ENCODE measurements at places on chromosomes 16 and 17.

- DNase-seq, result no peak
Measured at GRCh38 chr16:4703906-4704305, 10.5 kb downstream of the NUDT16L1 start.

- DNase-seq, result no peak
Measured at GRCh38 chr16:88556294-88556988, 13.8 kb upstream of the ZC3H18 start.

GRCh38 chr16:70158261-70158939, 15.2 kb upstream of the CLEC18C start:
- DNase-seq, result no peak

- DNase-seq, result peak; percentile 15
Measured at GRCh38 chr16:70395345-70395901, 43.5 kb downstream of the ST3GAL2 start.

- DNase-seq, result no peak
Measured at GRCh38 chr16:10765772-10766171, 22.1 kb downstream of the NUBP1 start.

DNA sequence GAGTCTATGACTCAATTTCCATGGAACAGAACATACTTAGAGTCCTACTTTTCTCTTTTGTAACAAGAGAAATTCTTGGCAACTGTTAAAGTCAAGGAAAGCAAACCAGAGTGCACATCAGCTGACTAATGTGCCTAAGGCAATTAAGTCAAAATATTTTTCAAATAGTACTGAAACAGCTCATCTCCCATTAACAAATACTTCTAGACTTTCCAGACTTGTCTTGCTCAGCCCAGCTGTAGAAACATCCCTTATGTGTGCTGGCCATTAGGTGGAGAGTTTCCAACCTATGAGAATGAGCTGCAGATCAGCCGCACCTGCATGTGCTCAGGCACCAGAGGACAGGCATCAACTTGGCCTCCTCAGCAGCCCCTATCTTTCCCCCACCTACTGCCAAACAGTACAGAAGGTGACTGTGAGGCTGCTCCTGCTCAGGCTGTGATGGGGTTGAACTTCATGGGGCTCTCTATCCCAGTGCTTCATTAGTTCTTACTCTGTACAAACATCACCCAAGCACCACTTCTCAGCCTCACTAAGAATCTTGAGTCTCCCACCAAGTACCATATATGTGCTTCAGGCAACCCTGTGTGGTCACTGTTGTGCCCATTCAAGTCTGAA, 32.2 kb downstream of the TEX2 start:
- DNase-seq, result peak; percentile 35

- peak; percentile 24 for DNase-seq
Measured at GRCh38 chr16:63890081-63890480, 1231.8 kb downstream of the CDH11 start.

GRCh38 chr16:82935766-82936165, 309.0 kb downstream of the CDH13 start:
- DNase-seq, result no peak

GRCh38 chr17:42198897-42199296, 4.6 kb upstream of the GHDC start:
- no peak for DNase-seq

GRCh38 chr17:10513299-10514067, 4.9 kb downstream of the MYH1 start:
- DNase-seq, result no peak

- DNase-seq, result no peak
Measured at GRCh38 chr16:87461466-87461991, 31.3 kb downstream of the ZCCHC14 start.

GRCh38 chr16:80189476-80190175, 351.2 kb upstream of the DYNLRB2 start:
- DNase-seq, result no peak

- peak; percentile 11 for DNase-seq
Measured at GRCh38 chr17:49575679-49576087, at the start of gene NXPH3. NXPH3 (plus strand) TSS chr17:49575871; CDS start chr17:49576220, 349 bp downstream.

- no peak for DNase-seq
Measured at GRCh38 chr16:49213594-49213993, 68.0 kb downstream of the CBLN1 start.

DNA sequence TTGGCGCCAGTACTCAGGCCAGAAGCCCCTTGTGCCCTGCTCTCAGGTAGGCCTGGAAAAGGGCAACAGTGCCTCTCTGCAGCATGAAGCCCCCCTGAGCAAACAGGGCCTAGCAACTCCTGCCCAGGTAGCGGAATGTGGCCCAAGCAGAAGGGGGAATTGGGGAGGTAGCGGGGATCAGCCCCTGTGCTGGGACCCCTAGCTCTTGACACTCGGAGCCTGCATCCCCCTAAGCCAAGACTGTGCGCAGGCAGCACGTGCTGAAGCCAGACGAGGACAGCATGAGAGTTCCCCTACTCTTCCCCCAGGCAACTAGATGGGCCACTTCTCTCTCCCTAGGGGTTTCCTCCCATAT, 823 bp upstream of the CD2BP2 start:
- DNase-seq, result no peak

DNA sequence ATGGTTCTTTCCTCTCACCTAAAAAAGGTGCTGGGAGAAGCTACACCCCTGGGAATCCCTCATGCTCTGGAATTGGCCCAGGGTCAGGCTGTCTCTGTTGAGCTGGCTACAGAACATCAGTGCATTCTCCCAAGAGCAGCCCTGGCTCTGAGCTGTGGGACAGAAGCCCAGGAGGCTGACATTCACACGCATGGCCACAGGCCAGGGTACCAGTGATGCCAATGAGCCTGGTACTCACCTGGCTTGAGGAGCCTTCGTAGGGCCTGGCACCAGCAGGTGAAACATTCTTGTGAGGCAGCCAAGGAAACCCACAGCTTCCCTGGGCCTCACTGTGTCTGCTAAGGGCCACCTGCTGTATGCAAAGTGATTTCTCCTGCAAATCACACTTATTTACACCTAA, 121.7 kb upstream of the CCL2 start:
- no peak for DNase-seq

- DNase-seq, result no peak
Measured at GRCh38 chr17:31660684-31661083, 198.4 kb downstream of the COPRS start.

- no peak for DNase-seq
Measured at GRCh38 chr17:38705803-38706504, 881 bp downstream of the MLLT6 start.

GRCh38 chr16:73171380-73171779, 123.5 kb upstream of the ZFHX3 start:
- no peak for DNase-seq

DNA sequence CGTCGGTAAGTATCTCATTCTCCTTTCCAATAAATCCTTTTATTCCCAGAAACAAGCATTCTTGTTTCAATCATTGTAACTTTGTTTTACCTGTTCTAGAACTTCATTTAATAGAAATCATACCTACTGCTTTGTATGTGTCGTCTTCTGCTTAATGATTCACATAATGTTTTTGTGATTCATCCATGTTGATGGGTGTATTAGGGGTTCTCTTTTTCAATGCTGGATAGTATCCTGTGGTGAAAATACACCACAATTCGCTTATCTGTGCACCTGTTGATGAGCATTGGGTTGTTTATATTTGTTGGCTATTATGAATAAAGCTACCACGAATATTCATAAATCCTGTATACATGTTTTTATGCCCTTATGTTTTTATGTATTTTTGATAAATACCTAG, 703.2 kb downstream of the MAF start:
- DNase-seq, result no peak

DNA sequence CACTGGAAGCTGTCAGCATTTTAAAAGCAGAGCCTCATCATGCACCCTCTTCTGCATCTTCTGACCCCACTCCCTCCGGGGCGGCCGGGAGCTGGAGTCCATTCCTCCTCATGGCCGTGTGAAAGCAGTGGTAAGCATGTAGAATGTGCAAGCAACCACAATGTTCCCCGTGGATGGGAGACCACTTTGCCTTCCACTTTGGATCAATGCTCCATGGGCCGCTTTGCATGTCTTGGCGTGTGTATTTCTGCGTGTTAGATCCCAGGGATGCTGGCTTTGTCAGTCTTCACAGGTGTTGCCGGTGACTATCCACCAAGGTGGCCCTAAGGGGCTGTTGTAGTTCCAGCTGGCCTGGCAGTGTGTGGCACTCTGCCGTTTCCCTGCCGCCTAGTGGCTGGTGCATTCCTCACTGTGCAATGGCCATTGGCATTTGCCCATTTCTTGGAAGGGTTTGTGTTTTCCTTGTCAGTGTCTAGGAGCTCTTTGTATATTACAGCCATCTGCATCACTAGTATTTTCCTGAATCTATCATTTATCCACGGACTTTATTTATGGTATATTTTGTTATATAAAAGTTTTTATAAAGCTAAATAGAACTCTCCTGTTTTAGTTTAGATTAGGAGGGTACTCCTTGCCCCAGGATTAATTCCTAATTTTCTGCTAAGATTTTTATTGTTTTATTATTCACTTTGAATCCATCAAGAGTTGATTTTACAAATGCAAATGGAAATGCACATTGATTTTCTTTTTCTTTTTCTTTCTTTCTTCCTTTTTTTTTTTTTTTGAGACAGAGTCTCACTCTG, 5.8 kb upstream of the ALDH3A1 start:
- no peak for DNase-seq

- no peak for DNase-seq
Measured at GRCh38 chr16:84207251-84207650, 16.3 kb downstream of the ADAD2 start.

Measured in brain microvascular endothelial cell (primary cell).